AG04450 (cell line): ENCODE measurements at places on chromosomes 6 and 20.

DNA sequence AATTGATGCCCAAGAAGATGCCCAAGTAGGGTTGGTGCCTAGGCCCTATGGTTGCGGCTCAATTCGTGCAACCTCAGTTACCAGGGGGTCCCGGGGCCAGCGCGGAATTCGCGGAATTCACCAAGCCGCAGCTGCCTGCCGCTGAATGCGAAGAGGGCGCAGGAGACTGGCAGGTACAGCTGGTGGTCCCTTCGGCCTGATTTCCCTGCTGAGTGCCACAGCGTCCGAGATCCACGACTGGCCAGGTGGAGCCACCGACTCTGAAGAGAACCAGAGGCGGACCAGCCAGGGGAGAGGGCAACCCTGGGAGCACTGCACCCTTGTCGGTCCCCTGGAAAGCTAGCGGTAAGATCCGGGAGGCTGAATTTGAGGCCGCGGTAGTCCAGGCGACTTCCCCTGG is 6.8 kb upstream of the TFAP2D start:
- no peak for DNase-seq

DNA sequence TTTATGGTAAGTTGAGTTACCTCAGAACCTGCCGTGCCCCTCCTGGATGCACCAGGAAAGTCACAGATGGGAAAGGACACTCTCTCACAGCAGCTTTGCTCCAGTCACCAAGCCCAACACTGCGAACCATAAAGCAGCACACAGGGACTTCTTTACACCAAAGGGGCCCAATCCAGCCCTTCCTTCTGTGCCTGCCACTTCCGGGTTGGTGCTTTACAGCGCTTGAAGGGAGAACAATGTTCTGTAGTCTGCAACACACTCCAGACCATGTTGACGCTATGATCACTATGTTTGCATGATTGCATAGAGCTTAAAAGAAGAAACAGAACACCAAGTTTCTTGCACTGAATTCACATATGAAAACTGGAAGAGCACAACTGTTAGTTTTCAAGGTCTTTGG is 57.1 kb downstream of the SERAC1 start:
- no peak for DNase-seq

DNA sequence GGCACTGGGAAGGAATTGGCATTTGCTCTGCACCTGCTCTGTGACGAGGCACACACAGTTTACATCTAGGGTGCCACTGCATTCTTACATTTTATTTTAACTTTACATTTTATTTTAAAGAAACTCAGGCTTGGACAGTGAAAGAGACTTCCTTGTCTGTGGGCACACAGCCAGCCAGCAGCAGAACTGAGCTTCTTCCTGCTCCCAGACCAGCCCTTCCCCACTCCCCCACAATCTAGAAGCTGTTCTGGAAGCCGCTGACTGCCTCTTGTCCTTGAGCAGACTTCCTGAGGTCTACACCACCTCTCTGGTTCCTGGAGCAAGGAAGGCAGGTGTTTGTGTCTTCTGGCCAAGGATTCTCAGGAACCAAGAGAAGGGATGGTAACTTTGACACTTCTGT is 27.9 kb upstream of the CD93 start:
- no peak for DNase-seq

GRCh38 chr6:52390361-52390727 is 28.4 kb downstream of the PAQR8 start:
- DNase-seq, result no peak

DNA sequence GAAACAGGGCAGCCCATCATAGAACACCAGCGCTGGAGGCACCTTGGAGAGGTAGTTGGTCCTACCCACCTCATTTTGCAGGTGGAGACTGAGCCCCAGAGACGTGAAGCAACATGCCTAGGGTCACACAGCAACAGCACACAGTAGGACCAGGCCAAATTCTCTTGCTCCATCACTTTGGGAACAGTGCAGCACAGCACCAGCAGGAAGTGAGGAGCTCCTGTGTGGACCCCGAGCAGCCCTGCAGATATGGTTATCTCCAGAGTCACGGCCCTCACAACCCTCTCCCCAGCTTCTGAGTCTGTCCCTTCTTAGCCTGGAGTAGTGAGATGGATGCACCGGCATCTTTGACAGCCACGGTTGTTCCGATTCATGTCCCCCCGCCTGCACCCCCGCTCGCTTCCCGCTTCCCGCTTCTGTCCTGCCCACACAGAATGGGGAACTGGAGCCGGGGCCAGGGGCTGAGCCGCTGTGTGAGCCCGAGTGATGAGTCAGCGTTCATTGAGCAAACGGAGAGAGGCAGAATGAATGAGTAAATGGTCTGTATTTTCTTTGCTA is 72.6 kb upstream of the DUSP22 start:
- DNase-seq, result no peak

- no peak for DNase-seq
These were observed 265.1 kb upstream of the PRDM1 start for GRCh38 chr6:105821027-105821426.

DNA sequence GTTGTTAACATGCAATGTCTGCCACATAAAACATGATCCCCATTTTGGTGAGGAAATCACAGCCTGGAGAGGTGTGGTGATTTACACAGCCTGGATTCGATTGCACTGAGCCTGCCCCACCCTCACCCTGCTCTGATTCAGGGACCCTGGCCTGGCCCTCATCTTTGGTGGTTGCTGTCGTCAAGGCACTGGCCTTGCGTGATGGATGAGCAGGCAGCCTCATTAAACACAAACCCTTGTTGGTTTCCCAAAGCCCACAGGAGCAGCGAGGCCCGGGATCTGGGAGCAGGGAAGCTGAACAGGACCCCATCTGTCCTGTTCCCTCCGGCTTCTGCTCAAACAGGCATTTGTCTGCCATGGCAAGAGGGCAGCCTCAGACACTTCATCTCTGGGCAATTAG is 70.8 kb downstream of the CHMP4B start:
- no peak for DNase-seq
